Stimulated activated CD8-positive, alpha-beta memory T cell treated with anti-CD3 and anti-CD28 coated beads, Interleukin-15, amount 100 ng/mL, for 1 hour (primary cell): ENCODE measurements at places on chromosomes 1 and 21.

GRCh38 chr1:203627398-203627797, 766 bp downstream of the ATP2B4 start:
- no peak for DNase-seq

- DNase-seq = no peak
These were observed 205.7 kb downstream of the USP25 start for GRCh38 chr21:15935530-15935929.

- no peak for DNase-seq
These were observed 17.1 kb downstream of the KCNJ6 start for GRCh38 chr21:37899146-37899545.

- DNase-seq = no peak
These were observed 77.3 kb downstream of the LACTBL1 start for GRCh38 chr1:22895357-22895756.

GRCh38 chr1:68293122-68293521, 60.8 kb upstream of the WLS start:
- DNase-seq = no peak

DNA sequence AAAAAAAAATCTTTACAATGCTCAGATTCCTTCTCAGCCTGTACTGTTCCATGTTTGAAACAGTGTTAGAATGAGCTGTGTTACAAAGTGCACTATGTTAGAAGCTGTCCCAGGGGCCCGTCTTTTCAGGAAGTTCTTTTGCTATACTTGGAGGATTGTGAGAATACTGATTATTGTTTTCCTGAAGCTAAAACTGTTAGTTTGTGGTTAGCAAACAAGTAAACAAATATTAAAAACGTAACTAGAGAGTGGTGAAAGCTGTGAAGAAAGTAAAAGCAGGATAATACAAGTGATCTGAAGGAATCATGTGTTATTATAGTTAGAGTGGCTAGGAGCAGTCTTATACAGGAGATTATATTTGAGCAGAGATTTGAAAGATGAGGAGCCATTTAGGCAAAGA, 35.6 kb downstream of the CAMSAP2 start:
- no peak for DNase-seq

GRCh38 chr1:151809290-151809984, 4.2 kb upstream of the LINGO4 start:
- no peak for DNase-seq

GRCh38 chr1:206831650-206832049, 33.8 kb upstream of the IL20 start:
- DNase-seq = no peak

DNA sequence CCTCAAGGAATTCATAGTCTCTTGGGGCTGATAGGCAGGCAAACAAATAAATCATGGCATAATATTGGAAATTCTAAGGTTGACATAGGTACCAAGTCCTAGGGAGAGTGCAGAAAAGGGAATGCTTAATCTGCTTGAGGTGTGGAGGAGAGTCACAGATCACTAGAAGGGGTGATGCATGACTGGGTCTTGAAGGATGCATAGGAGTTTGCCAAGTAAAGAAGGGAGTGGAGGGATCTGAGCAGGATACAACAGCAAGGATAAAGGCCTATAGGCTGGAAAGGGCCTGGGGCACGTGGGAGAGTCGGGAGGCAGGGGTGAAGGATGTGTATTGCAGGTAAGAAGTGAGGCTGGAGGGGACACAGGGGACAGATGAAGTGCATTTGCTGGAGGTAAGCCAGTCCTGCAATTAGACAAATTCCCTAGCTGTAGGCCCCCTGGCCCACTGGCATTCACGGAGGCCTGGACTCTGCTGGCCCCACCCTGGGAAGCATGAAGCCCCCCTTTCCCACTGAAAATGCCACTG, 15.9 kb downstream of the IGSF21 start:
- no peak for DNase-seq

- DNase-seq = no peak
These were observed 1.0 kb upstream of the S100A6 start for GRCh38 chr1:153536671-153537375.
